Motor neuron (in vitro differentiated cells): ENCODE measurements at places on chromosomes 3 and 15.
A peak's percentile ranks its signal among the peaks of the same experiment; 100 is the strongest.

DNA sequence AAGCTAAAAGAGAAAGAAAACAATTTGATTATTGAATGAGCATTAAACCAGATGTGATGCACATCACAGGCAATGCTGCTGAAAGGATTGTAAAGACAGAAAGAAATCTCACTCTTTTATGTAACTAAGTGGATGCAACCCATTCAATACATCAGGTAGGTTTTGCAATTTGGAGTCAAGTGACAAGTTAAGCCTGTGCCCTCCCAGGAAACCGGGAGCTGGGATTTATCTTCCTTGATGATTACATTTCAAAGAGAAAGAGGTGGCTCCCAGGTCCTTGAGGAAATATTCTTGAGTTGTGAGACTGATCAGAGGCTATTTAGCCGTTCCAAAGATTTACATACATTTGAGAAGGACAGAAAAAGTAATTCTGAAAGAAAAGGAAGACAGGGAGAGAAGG is 219.0 kb upstream of the PROK2 start:
- no peak for ATAC-seq

GRCh38 chr15:45641999-45642932 is 7.4 kb downstream of the SQOR start:
- ATAC-seq = no peak

DNA sequence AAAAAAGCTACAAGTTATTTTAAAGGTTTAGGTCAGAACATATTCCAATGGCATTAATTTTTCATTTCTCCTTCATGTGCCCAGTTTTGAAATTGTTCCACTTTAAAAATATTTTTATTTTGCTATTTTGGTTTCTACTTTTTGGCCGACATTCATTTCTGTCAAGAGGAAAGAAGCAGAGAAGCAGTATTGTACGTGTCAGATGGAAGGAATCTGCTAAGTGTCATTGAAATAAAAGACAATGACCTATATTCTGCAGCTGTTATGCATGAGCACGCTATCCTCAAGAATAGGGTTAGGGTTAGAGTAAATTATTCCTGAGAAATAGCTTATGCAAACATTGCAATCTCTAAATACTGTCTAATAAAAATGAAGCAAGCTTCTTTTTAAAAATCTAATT is 941.7 kb downstream of the TUSC7 start:
- no peak for ATAC-seq

GRCh38 chr3:113228498-113229286 is 17.3 kb downstream of the BOC start:
- peak; percentile 18 for ATAC-seq

DNA sequence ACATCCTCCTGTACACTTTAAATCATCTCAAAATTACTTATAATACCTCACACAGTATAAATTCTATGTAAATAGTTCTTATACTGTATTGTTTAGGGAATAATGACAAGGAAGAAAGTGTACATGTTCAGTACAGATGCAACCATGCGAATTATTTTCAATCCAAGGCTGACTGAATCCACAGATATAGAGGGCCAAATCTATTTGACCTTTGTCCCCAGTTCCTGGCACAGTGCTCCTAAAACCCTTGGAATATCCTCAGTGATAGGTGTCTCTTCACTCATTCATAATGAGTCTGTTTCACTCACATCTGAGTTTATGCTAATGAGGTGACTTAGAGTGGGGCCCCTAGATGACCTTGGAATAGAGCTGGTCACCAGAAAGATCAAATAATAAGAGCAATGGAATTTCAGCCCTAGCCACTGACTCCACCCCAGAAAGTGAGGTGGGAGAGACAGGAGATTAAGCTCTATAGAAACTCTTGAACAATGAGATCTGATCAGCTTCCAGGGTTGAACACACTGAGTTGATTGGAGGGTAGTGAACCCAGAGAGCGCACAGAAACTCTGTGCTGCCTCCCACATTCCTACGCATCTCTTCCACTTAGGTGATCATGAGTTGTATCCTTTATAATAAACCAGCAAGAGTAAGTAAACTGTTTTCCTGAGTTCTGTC is 65.3 kb downstream of the ADAM10 start:
- no peak for ATAC-seq

- peak; percentile 3 for ATAC-seq
Measured at GRCh38 chr15:41494190-41494921, 682 bp downstream of the ITPKA start.
